ENCODE measurements at places on chromosomes 7 and 10.

- no peak for DNase-seq
Measured at GRCh38 chr7:83021032-83021431, 141.7 kb downstream of the PCLO start.

DNA sequence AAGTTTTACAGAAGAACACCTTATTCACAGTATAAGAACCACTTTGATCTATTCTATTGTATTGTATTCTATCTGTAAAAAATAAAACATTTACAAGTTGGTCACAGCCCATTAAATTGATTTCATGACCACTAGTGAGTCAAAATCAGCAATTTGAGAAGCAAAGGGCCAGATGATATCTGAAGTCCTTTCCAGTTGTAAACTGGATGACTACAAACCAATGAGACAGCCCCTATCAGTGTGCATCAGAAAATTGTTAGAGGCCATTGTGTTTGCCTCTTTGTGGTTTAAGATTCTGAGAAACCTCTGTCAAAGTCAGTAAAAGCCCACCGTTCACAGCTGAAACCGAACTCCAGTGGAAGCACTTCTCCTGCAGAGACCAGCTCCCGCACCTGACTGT lies 54.8 kb downstream of the TBXAS1 start:
- no peak for DNase-seq

DNA sequence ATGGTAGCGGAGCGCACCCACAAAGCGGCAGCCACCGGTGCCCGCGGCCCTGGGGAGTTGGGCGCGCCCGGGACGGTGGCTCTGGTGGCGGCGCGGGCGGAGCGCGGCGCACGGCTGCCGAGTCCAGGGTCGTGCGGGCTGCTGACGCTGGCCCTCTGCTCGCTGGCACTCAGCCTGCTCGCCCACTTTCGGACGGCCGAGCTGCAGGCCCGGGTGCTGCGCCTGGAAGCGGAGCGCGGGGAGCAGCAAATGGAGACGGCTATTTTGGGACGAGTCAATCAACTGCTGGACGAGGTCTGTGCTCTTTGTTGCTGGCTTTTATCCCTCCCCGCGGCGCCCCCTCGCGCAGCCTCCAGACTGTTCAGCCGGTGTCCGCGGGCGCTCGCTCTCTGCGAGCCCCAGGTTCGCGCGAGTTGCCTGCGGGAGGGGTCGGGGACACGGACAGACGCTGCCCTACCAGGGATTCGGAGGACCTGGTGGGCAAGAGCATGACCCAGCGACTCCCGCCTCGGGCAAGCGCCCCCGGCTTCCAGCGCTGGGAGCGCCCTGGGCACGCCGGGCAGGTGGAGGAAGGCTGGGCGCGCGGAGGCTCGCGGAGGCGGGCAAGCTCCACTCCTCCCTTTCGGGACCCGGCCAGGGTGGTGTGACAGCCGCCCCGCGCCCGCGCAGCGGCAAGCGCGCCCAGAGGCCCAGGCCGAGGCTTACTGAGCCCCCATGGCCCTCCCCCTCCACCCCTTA lies 887 bp downstream of the COL13A1 start:
- DNase-seq, result no peak

DNA sequence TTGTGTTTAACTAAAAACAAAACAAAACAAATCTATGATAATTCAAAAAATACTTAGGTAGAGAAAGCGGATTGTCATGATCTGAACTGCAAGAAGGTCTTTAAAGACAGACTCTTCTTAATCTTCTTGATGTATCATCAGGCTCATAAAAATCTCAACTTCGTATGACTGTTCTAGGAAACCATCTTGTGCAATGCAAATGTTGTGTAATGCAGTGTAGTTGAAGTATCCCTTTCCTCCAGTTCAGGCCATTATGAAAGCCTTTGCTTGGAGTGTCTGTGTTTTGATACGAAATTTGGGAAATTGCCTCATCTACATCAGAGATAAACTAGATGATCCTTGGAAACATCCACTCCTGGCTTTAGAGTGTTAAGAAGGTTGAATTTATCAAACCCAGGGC lies 30.9 kb downstream of the CDK1 start:
- DNase-seq, result no peak

GRCh38 chr10:25059990-25060389 lies 43.6 kb downstream of the THNSL1 start:
- no peak for DNase-seq

- DNase-seq, result no peak
Measured at GRCh38 chr7:77258014-77258413, 58.4 kb upstream of the FGL2 start.

GRCh38 chr7:140656548-140657515 lies 15.9 kb upstream of the ADCK2 start:
- DNase-seq, result no peak
